ENCODE measurements at places on chromosomes 7 and 10.

DNA sequence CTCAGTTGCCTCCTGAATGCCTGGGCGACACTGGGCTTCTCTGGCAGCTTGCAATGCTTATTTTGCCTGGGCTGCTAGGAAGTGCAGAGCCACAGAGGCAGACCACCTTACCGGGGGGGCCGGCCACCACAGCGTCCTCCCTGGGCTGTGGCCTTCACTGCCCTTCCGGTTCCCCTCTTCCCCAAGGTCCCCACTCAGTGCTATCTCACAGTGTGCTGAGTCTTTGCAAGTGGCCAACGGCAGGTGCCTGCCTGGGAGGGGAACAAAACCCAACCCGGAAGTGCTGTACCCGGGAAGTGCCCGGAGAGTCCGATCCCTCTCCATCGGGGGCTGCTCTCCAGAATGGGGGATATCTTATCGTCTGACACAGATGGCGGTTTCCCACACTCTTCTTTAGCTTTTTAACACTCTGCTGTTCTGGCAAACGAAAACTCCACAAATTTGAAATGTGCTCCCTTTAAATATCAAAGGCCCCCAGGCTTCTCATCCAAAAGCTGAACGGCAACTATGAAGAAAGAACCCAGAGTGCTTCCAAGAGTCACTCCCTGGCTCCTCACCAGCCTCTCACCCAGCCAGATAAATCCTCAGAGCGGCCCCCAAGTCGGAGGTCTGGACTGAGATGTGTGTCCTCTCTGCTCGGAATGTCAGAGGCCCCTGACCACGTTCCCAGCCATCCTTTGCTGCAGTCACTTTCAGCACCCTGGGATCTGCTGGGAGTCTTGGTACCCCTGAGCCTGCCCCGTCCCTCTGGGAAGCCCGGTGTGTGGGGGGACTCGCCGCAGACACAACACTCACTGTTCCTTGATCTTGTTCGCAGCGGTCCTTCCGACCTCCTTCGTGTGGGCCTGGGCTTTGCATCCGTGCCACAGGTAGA, 165.1 kb downstream of the SVIL start:
- DNase-seq = no peak

DNA sequence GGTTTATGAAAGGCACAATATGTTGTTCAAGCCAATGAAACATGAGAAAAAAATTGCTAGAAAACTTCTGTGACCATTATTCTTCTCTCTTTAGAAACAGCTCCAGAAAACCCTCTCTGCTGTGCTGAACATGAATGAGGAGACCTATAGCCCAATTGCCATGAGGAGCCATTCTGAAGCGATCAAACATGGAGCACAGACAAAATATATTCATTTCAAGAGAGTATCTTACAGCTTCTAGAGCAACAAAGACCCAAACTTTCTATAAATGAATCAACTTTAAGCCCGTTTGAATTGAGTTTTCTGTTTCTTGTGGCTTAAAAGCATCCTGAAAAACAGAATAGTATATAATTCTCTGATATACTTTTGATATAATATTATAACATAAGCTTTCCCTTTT, 83.4 kb upstream of the UCN3 start:
- no peak for DNase-seq

GRCh38 chr7:108282427-108282996, 152.4 kb upstream of the LAMB4 start:
- DNase-seq = no peak

DNA sequence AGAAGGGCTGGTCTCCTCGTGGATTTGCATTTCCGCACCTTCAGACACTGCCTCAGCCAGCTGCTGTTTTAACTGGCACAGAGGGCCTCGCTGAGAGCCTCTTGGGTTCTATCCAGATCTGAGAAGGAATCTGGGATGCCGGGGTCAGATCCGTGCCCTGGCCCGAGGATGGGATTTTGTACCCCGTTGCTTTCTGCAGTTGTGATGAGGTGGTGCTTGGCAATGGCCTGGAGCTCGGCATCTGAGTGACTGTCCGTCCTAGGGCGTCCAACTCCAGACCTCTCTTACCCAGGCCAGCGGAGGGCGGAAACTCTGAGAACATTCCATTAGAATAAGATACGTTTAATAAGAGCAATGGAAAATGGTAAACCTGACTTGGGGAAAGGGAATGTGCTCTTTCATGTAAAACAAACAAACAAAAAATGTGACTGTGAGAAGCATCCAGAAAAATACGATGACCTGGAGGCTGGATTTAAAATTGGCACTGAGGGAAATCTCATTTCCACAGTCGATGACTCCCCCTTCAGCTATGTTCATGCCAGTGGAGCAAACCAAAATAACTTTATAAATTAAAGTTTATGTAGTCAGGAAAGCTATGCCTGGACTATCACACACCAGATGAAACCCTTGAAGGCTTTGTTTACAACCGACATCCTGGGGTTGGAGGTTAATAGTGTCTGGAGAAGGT, 39.6 kb downstream of the GRK5 start:
- no peak for DNase-seq

- DNase-seq = no peak
These were observed 21.7 kb upstream of the MACC1 start for GRCh38 chr7:20238754-20239324.

GRCh38 chr7:119984247-119984646, 288.7 kb upstream of the KCND2 start:
- DNase-seq = no peak

GRCh38 chr7:122423591-122423990, 119.0 kb upstream of the FEZF1 start:
- no peak for DNase-seq

DNA sequence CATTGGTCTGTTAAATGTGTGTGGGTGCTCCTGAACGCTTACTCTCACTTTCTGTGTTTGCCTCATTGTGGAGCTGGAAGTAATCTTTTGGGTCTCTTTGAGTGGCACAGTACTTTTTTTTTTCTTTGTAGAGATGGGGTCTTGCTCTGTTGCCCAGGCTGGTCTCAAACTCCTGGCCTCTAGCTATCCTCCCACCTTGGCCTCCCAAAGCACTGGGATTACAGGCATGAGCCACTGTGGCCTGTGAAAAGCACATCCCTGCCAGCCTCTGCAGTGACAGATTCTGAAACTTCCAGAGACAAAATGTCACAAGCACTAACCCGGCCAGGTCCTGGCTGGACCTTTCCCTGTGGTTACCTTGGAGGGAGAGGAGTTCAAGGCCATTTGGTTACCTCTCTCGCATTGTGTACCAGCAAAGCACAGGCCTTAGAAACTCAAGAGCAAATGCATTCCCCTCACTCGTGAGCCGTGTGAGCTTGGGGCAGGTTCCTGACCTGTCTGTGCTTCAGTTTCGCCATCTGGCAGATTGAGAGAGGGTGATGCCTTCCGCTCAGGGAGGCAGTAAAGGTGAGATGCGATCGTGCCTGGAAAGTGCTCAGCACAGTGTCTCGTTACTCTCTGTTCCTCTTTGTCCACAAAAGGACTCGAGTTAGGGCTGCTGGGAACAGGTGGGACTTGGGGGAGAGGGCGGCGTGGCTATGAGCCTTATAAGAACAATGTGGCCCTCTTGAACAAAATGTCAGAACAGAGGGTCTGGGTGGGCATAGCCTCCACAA, 72.6 kb upstream of the SEPHS1 start:
- DNase-seq = no peak

DNA sequence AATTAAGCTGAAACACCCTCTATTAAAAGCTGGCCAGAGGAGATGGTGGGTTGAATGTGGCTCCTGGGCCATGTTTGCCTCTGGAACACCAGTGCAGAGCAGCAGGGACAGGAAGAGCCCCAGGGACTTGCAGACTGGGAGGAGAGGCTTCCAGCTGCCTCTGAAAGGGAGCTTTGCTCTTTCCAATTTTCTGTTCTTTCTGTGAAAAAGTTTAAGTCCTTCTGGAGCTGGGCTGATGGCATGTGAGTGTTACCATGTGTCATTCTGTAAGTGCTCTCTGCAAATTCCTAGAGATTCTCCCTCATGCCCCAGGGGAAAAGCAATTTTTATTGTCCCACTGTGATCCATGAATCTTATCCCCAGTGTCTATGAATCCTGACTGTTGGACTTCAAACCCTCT, 112.8 kb upstream of the LANCL2 start:
- no peak for DNase-seq

GRCh38 chr10:87585565-87586514, 73.8 kb upstream of the PAPSS2 start:
- DNase-seq = no peak

GRCh38 chr10:36603688-36604087, 521.7 kb upstream of the ANKRD30A start:
- no peak for DNase-seq

DNA sequence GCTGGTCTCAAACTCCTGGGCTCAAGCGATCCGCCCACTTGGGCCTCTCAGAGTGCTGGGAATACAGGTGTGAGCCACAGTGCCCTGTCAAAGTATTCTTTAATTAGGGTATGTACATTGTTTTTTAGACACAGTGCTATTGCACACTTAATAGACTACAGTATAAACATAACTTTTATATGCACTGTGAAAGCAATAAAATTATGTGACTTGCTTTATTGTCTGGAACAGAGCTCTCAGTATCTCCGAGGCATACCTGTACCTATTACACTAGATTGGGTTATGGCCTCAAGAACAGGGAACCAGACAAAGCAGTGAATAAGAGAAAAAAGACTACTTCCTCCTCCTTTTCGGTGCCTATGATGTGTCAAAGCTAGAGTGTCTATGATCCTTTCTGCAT, 13.1 kb downstream of the ATOH7 start:
- DNase-seq = no peak

GRCh38 chr10:8401531-8401930, 347.0 kb downstream of the GATA3 start:
- DNase-seq = no peak

DNA sequence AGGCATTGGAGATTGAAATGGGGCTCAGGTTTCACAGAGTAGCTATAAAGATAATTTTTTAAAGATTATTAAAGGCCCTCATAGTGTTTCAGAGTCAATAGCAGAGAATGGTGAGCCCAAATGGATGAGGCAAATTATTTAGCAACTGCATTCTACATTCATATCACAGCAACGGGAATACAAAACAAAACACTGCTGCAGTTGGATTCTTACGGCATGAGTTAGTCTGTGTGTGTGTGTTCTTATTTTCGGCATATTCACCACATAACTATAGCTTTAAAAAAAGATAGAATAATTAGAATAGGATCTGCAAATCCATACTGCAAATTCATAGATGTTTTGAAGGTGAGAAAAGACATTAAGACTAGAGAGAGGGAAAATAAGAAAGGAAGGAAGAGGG, 66.0 kb downstream of the SUGCT start:
- no peak for DNase-seq

GRCh38 chr7:92769394-92769699, 67.0 kb downstream of the CDK6 start:
- no peak for DNase-seq

Data from stimulated activated CD4-positive, alpha-beta T cell treated with anti-CD3 and anti-CD28 coated beads, Interleukin-1b, Interleukin-23, amount 100 ng/mL, for 24 hours (primary cell).